ENCODE measurements at places on chromosomes 3 and 15.

DNA sequence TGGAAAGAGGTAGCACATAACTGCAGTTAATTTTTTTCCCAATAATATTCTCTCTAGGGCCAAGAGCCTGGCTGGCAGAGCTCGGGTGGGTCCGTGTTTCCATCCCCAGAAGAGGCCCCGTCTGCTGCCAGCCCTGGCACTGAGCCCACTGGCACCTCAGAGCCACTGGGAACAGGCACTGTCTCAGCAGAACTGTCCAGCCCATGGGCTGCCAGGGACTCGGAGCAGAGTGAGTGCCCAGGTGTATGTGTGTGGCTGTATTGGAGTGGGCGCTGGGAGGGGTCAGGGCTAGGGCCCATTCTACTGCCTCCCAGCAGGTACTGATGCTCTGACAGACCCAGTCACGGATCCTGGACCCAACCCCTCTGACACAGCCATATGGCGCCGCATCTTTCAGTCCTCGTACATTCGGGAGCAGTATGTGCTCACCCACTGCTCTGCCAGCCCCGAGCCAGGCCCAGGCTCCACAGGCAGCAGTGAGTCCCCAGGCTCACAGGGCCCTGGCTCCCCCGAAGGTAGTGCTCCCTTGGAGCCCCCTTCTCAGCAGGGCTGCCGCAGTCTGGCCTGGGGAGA lies 8.9 kb downstream of the VWA5B2 start:
- DNase-seq = no peak

- DNase-seq = no peak
Observed at GRCh38 chr15:84797801-84798200, 19.4 kb upstream of the ALPK3 start.

DNA sequence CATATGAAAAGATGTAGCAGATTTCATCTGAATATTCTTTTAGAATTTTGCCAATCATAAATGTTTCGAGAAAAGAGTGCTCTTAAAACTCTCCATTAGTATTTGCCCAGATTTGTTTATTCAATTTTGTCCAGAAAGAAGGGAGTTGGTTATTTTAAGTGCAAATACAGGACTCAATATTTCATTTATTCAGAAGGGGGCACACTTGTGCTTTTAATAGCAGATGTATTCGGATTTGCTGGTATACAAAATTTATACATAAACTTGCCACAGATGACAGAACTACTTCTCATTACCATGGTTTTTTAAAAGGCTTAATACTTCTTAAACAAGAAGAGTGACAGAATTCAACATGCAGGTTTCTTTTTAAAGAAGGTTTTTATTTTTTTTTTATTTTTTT lies 69.8 kb upstream of the GRM7 start:
- no peak for DNase-seq

DNA sequence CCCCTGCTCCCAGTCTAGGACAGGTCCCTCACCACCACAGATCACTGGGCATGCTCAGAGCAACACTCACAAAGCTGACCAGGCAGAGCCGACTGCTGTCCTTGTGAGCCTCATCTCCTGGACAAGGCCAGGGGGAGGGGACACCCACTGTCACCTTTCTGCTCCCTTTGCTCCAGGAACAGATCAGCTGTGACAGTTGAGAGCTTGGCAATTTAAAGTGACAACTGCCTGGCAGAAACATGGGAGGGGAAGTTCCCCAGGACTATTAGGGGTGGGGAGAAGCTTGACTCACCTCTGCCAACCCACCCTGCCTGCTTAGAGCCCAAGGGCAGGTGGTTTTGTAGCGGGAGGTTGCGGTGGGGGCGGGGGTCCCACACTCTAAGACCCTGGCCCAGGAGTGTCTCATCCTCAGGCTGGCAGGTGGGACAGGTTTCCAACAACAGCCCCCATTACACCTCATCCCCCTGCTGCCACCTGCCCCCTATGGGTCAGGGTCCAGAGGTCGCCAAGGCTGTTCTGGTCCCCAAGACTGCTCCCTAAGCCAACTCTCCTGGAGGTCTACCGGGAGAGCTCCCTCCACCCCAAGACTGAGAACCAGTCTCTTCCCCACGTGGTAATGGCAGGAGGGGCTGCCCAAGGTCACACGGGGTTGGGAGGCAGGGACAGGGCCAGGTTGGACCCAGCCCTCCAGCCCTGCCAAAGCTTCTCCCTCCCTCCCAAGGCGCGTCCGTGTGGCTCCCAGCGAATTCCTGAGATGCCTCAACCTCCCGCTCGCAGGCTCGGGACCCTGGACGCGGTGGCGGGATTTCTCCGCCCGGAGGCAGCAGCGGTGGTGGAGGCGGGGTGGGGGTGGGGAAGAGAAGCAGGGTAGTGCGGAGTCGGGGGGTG lies 80.4 kb downstream of the IQSEC1 start:
- no peak for DNase-seq

DNA sequence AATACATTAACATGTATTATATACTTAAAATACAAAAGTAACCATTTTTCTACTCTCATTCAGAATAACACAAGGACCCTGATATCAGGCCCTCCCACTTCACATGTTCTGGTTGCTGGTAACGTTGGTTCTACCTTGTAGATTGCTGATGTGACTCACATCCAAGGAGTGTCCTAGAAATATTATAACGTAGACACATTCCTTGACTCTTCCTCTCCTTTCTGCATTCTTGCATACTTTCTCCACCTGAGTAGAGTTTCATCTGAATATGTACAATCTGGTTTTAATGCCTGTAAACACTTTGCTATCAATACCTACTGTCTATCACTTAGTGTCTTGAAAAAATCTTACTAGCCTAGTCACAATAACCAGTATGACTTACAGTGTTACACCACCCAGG lies 35.0 kb upstream of the NEDD4 start:
- DNase-seq = no peak

- no peak for DNase-seq
Observed at GRCh38 chr3:105714453-105714852, 154.4 kb downstream of the CBLB start.

GRCh38 chr3:60856257-60857046 lies 394.8 kb downstream of the FHIT start:
- no peak for DNase-seq

- DNase-seq = no peak
Observed at GRCh38 chr3:135325726-135326235, 530.7 kb downstream of the EPHB1 start.

GRCh38 chr3:179723617-179724016 lies 70.8 kb downstream of the USP13 start:
- no peak for DNase-seq
